ENCODE measurements at places on chromosomes 1 and 21.

- ATAC-seq, result no peak
Observed at GRCh38 chr1:4224684-4225467, 324.8 kb upstream of the C1orf174 start.

DNA sequence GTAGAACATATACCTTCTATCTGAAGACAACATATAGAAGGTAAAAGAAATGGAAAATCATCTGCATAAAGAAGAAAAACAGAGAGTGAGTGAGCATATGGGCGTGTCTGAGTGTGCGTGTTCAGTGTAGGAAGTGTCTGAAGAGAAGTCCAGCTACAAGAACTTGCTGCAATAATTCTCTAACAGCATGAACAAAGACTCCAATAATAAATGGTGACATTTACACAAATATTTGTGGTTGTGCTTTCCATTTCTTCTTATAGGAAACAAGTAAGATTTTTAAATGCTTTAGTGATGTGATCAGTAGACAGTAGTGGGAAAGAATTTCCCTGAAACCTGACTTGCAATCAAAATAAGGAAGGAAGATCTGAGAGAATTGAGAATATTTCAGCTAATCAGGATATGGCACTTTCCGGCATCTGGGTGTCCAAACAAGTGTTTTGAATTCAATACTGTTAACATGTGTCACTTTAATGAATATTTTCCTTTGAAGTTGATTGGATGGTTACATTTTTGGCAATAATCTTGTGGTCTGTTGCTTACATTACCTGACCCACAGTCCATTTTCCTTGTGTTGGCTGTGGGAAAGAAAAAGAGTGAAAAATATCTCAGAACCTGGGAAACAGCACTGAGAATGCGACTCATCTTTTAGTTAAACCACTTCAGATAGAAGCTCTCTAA is 154.0 kb downstream of the TGFB2 start:
- ATAC-seq, result no peak

- no peak for ATAC-seq
Observed at GRCh38 chr21:38925923-38926322, 120.2 kb downstream of the ETS2 start.

GRCh38 chr1:111603979-111604378 is 15.6 kb upstream of the RAP1A start:
- ATAC-seq, result peak; percentile 78

- ATAC-seq, result no peak
Observed at GRCh38 chr1:172376431-172376830, 44.1 kb upstream of the C1orf105 start.
